ENCODE measurements at places on chromosomes 7 and 10. TPM values are rescaled to one million over a fixed set of nuclear protein-coding genes. Genes with fewer than 3 reads are reported as not detected.

DNA sequence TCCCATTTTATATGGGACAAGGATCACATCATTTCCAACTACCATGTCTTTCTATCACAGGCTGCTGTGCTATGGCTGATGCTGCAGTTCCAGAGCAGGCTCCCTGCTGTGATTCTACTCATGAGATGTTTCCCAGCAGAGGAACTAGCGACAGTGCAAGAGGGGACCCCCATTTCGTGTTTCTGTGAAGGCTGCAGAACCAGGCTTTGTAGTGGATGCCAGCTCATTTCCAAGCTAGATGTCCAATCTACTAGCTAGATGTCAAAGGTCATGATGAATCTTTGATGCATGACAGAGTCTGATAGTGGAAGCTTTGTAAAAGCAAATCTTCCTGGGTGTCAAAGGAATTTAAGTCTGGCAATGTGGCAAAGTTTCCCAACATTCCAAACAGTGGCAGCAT is 21.2 kb upstream of the MYO3A start:
- DNase-seq = no peak

- no peak for DNase-seq
Measured at GRCh38 chr10:62543571-62544355, 169.6 kb downstream of the ZNF365 start.

The WEE2 gene
- not detected for total RNA-seq

DNA sequence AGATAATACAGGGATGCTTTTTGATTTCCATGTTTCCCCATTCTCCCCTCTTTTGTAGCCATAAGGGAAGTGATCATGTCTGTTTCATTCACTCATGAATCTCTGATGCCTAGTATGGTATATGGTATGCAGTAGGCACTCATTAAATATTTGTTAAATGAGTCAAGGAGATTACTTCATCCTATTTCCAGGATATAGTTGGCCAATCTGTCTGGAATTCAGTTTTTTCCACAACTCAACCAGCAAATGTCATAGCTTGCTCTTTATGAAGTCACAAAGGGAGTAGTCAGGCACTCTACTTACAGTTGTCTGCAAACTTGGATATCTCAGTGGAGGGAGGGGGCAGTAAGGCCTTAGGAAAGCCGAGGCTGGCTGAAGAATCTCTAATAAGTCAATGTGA is 853.6 kb downstream of the LRMDA start:
- no peak for DNase-seq

Measured in Panc1 (cell line).